ENCODE measurements at places on chromosomes 16 and 17.

- DNase-seq, result no peak
Observed at GRCh38 chr17:28616281-28616680, 2.3 kb upstream of the RSKR start.

DNA sequence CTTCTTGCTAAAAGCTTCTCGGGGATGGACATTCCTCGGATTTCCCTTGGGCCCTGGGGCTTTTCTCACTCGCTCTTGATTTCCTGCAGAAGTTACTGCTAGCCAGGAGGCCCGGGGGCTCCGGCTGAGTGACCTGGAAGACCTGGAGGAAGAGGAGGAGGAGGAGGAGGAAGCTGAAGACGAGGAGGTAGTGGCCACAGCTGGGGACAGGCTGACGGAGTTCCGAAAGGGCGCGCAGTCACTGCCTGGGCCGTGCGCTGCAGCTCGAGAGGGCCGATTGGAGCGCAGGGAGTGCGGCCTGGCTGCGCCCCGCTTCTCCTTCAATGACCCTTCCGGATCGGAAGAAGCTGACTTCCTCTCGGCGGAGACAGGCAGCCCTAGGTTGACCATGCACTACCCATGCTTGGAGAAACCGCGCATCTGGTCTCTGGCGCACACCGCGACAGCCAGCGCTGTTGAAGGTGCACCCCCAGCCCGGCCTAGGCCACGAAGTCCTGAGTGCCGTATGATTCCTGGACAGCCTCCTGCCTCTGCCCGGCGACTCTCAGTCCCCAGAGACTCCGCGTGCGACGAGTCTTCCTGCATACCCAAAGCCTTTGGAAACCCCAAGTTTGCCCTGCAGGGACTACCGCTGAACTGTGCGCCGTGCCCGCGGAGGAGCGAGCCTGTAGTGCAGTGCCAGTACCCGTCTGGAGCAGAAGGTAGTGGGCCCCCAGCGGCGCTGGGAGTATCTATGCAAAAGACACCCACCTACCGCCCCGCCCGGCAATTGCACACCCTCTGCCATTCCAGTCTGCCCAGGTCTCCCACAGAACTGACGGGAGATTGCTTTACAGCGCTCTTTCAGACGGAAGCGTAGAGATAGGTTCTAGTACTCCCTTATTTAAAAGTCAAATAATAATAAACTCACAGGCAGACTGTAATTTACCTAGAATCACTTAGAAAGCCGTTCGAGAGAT, 4.9 kb downstream of the IRX6 start:
- DNase-seq, result no peak

GRCh38 chr17:50406578-50406977, 9.3 kb upstream of the LRRC59 start:
- no peak for DNase-seq

GRCh38 chr16:89350701-89351380, 133.3 kb downstream of the ZNF778 start:
- DNase-seq, result peak; percentile 54

DNA sequence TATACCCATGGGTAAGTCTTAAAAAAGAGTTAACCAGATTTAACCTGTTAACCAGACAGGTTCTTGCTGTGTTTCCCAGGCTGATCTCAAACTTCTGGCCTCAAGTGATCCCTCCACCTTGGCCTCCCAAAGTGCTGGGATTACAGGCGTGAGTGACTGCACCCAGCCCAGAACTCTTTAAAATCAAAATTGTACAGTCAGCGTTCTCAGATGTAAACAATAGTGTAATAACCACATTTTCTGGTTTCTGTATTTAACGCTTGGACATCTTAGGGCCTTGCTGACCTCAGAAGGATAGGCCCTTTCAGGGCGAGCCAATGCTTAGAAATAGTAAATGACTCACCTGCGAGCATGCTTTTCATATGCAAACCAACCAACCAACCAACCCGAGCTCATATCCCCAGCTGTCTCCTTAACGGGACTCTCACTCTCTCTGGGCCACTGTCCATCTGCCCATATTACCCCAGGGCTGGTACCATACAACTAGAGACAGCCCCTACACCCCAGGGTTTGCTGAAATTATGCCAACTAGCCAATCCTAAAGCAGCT, 415.0 kb upstream of the XYLT1 start:
- DNase-seq, result no peak

Measured in activated naive CD4-positive, alpha-beta T cell treated with anti-CD3 and anti-CD28 coated beads, Interleukin-2, amount 50 U/mL, for 16 hours (primary cell).